Fibroblast of upper back skin (primary cell): ENCODE measurements at places on chromosomes 13 and 19.
A peak's percentile ranks its signal among the peaks of the same experiment; 100 is the strongest.

- DNase-seq, result no peak
Measured at GRCh38 chr13:41017817-41018601, 1.1 kb downstream of the ELF1 start.

GRCh38 chr19:29662278-29662603 is 3.0 kb upstream of the PLEKHF1 start:
- no peak for DNase-seq

- DNase-seq, result no peak
Measured at GRCh38 chr13:32022311-32022710, 9.3 kb upstream of the FRY start.

GRCh38 chr13:40292108-40292507 is 374.3 kb downstream of the FOXO1 start:
- no peak for DNase-seq

DNA sequence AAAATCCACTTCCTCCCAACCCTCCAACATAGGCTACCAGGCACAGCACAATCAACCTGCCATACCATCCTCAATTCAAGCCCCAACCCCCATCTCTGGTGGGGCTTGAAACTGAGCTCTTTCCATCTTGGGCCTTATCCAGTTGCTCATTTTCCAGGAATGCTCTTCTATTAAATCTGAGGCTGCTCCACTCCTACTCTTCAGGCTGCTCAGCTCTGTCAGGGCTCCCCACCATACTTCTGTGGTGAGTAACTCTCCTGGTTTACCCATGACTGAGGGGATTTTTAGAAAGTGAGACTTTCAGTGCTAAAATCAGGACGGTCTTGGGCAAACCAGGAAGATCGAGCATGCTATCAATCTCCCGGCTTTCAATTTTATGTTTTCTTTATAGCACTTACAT is 512.8 kb downstream of the LMO7 start:
- DNase-seq, result peak; percentile 94

DNA sequence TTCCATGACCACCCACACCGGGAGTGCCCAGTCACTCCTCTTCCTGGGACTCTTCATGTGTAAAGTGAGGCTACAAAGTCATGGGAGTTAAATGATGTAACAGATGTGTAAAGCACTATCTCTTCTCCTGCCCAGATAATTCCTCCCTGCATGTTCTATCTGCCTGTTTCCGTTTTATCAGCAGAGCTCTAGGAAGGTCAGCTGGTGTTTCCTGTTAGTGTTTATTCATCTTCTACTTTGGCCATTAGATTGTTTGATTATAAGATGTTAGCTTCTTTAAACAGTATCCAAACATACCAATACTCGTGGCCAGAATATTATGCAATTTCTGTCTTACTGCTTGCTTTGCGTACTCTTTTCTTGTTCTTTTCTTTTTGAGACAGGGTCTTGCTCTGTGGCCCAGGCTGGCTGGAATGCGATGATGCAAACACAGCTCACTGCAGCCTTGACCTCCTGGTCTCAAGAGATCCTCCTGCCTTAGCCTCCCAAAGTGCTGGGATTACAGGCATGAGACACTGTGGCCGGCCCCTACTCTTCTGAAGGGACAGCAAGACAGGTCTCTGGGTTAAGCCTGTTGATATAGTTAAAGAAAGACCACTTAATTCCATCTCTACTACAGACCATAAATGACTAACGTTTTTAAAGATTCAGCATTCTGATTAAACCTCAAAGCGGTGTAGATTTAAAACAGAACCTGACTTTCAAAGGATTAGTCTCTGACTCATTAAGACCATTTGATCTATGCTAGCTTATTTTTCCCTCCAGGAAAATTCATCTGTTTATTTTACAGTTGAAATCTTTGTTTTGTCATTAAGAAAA is 97.4 kb upstream of the AKAP11 start:
- peak; percentile 21 for DNase-seq

- DNase-seq, result peak; percentile 27
Measured at GRCh38 chr19:42693760-42694350, 46.4 kb downstream of the PSG3 start.

GRCh38 chr13:26557393-26558073 is at the start of gene WASF3:
Gene WASF3, plus strand, starts transcription at chr13:26557683. Its CDS starts 84,588 bp downstream, at chr13:26642271.
- peak; percentile 95 for DNase-seq

GRCh38 chr19:35938282-35939224 is 2.4 kb downstream of the LRFN3 start:
- DNase-seq, result no peak

DNA sequence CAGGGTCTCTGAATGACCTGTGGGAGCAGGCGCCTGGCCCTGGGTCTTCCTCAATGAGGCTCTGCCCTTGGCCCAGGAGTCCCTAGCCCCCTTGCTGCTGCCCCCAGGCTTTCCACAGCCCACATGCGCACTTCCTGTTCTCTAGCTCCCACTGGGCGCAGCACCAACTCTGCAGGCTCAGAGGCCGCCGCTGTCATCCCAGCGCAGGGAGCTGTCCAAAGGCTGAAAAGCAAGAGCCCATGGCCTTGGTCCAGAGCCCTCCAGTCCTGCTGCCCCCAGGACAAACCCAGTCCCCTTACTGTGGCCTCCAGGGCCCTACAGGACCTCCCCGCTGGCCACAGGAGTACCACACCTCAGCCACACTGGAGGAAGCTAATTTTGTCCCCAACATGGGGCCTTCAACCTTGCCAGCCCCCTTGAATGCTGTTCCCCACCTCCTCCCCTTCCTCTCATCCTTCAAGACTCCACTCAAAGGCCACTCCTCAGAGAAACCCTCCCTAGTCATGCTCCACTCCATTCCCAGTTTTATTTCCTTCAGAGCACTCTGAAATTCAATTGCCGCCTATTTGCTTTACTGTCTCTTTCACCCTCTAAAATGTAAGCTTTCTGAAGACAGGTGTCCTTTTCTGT is 8.0 kb upstream of the POU2F2 start:
- DNase-seq, result peak; percentile 72

GRCh38 chr19:18100710-18101109 is 3.1 kb downstream of the MAST3 start:
- DNase-seq, result no peak

GRCh38 chr19:45003485-45003884 is 2.2 kb downstream of the RELB start:
- no peak for DNase-seq

GRCh38 chr19:4576016-4576933 is 16.8 kb upstream of the SEMA6B start:
- DNase-seq, result peak; percentile 65

DNA sequence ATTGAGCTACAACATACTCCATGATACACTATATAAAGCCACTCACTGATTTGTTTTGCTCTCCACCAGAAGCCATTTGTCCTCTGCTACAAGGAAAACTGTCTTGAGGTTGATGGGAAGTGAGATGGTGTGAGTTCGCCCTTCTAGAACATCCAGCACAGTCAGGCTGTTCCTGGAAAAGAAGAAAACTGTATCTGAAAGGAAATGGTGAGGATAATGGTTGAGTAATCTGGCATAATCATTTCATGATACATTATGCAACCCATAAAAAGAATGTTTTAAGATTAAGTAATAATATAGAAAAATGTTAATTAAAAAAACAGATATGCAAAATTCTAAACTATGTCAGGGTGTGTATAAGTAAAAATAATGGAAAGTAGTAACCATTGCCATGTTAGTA is 233.9 kb downstream of the RGCC start:
- DNase-seq, result peak; percentile 21

DNA sequence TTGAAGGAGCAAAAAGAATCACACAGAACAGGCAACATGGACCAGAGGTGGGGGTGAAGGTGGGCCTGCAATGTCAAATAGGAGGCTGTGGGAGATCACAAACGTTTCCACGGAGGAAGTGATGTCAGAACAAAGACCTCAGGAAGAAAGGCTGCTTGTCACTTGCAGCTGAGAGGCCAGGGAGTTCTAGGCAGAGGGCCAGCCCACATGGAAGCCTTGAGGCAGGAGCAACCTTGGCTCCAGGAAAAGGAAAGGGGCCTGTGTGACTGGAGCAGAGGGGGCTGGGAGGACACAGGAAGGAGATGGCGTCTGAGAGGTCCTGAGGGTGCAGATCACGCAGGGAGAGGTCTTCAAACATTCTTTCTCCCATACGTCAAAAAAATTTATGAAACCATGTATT is 16.3 kb downstream of the ZNF160 start:
- peak; percentile 10 for DNase-seq

DNA sequence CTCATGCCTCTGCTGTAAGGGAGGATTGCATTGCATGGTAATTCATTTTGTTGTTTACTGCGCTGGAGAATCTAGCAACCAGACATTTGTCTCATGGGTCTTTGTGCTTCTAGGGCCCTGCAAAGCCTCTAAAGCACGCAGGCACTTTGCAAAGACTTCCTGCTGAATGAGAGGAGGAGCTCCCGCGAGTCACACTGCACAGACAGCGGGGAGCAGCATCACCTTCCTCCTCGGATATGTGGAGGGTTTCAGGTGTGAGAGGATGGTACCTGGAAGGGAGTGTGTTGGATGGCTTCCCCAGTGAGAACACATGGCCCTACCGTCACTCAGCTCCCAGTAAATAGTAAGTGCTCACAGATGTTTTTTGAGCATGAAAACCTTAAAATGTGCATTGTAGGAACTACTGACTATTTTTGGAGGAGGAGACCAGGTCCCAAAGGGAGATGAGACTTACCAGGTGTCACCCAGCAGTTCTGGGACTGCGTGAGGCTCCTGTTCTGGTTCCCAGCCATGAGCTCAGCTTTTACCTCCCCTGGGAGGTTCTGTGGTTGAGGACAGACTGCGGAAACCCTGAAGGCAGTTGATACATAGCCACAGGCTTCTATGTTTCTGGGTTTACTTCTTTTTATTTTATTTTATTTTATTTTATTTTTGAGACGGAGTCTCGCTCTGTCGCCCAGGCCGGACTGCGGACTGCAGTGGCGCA is 278.0 kb downstream of the FGF9 start:
- DNase-seq, result no peak

DNA sequence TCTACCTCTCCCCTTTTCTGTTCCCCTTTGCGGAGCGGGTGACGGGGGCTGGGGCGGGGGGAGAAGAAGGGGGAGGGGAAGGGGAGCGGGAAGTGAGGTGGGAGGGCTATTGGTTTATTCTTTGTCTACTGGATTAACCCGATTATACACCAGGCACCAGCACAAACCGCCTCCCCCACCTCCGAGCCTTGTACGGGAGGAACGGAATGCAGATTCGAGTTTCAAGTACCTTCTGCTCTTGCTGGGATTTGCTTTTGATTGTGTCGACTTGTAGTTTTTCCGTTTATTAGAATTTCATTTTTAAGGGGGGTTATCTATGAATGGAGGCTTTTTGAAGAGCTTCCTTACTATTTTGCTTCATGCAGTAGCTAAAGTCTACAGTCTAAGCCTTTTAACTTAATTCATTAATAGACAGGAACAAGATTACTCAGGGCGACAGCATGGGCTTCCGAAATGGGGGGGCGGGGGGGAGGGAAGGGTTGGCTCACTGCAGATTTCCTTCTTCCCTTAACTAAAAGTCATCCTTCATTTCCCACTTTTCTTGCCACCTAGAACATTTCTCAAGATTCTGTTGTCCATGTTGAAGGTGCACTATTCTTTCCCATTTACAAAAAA is 937 bp upstream of the SPRY2 start:
- no peak for DNase-seq

DNA sequence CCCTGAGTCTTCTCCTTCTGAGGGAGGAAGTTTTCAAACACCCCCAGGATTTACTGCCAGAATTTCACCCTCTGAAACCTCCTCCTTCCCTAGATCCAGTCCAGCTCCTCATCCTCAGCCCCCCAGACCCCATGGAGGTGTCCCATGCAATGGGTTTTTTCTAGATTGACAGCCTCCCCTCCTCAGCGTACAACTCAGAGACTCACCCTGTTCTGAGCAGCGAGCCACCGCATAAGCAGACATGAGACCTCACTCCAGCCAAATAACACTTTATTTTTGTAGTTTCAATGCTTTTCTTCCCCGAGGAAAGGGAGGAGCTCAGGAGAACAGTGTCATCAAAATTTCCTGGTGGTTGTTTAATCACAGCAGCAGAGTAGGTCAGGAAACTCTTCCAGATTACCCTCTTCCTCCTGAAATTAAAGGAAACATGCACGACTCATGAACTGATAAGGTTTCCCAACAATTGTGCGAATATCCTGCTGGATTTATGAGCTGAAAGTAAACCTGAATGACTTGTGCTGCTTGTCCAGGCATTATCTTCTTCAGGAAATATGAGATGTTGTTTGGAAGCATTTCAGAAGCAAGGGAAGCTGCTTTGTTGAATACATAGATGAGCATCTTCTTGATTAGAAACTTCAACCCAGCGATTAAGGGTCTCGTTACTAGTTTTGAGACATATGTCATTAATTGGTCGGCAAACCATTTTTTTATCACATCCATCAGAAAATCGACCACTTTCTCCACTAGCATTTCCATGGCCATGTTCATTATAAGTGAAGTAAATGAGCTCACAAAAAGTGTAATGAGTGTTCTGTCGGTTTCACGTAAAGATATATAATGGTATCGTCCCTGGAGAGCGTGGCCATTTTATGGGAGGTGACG is 36.2 kb downstream of the ERICH4 start:
- no peak for DNase-seq

- no peak for DNase-seq
Measured at GRCh38 chr13:26677156-26677555, 83.4 kb downstream of the GPR12 start.

DNA sequence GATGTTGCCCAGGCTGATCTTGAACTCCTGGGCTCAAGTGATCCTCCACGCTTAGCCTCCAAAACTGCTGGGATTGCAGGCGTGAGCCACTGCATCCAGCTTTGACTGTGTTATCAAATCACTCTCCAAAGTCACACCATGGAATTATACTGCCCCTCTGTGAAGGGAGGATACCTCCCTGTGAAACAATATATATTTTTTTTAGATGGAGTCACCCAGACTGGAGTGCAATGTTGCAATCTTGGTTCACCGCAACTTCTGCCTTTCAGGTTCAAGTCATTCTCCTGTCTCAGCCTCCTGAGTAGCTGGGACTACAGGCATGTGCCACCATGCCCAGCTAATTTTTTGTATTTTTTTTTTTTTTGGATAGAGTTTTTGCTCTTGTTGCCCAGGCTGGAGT is 7.7 kb downstream of the TYK2 start:
- DNase-seq, result no peak

- DNase-seq, result no peak
Measured at GRCh38 chr13:105144020-105144419, 1391.4 kb downstream of the EFNB2 start.

GRCh38 chr19:33266974-33267484 is 35.3 kb downstream of the CEBPA start:
- no peak for DNase-seq

DNA sequence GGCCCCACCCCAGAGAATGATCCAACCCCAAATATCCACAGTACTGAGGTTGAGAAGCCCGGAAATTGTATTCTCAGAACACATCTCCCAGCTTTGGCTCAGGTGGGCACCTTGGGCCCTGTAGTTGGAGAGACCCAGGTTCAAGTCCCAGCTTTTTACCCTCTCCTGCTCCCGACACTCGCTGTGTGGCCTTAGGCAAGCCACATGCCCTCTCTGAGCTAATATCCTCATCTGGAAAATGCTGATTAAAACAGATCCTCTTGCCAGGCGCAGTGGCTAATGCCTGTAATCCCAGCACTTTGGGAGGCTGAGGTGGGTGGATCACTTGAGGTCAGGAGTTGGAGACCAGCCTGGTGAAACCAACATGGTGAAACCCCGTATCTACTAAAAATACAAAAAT is 2.6 kb downstream of the PLIN4 start:
- no peak for DNase-seq
